ENCODE measurements at places on chromosomes 16 and 17. TPM values are rescaled to one million over a fixed set of nuclear protein-coding genes. Genes with fewer than 3 reads are reported as not detected.

Gene TBC1D3K
- not detected for total RNA-seq

DNA sequence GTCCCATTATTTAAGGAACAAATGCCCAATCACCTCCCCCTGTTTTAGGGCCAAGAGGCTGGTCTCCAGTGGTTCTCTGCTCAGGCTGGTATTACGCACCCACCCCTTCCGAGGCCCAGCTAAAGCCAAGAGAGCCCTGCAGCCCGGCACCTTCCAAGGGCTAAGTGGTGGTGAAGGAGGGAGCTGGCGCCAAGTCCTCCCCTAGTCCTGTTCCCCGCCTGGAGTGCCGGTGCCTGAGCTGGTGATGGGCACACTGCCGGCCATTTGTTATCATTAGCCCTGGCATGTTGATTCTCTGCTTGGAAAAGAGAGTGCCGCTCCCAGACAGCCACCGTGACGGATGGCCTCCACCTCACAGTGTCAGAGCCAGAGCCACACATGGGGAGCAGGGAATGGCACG is 31.9 kb downstream of the GRIN2C start:
- no peaks in the 10 kb centered on the region for H3K36me3 ChIP-seq
- no peaks in the 10 kb centered on the region for H3K27me3 ChIP-seq
- H3K4me3 ChIP-seq, result no peak overlapping the region
- no peaks in the 10 kb centered on the region for H3K4me1 ChIP-seq
- no peak overlapping the region for H3K27ac ChIP-seq
- DNase-seq, result no peak

GRCh38 chr17:82663381-82664275 is 15.4 kb upstream of the WDR45B start:
- no peak overlapping the region for H3K4me3 ChIP-seq
- H3K36me3 ChIP-seq, result no peaks in the 10 kb centered on the region
- DNase-seq, result no peak
- peaks cover 2% of the 10 kb centered on the region for H3K4me1 ChIP-seq

GRCh38 chr16:1153480-1154160 is 714 bp downstream of the CACNA1H start:
- no peaks in the 10 kb centered on the region for H3K36me3 ChIP-seq
- H3K27me3 ChIP-seq, result no peaks in the 10 kb centered on the region
- no peak overlapping the region for H3K27ac ChIP-seq

DNA sequence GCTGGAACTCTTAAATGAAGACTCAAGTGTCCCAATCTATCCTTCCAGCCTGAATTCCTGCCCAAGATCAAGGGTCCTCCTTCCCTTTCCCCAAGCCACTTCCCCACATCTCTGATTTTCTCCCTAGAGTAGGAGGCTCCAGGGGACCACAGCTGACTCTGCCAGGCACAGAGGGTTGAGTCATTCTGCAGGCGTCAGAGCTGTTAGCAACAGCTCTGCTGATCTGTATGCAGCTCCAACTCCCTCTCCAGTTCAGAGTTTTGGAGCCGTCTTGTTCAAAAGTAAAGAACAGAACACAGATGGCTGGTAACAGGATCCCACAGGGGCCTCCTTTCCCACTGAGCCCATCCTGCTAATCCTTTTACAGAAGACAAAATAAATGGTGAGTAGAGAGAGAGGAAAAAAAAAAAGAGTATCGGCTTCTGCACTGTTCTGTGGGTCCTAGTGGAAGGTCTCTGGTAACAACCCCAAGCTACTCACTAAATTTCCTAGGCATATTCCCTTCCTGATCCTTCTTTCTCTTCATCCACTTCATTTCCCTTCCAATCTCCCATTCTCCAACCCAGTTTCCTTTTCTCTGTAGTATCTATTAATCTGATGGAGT is 13.4 kb upstream of the TAOK1 start:
- H3K27ac ChIP-seq, result no peak overlapping the region
- H3K27me3 ChIP-seq, result no peaks in the 10 kb centered on the region
- H3K4me1 ChIP-seq, result peaks cover 30% of the 10 kb centered on the region
- H3K36me3 ChIP-seq, result no peaks in the 10 kb centered on the region
